ENCODE measurements at places on chromosomes 11 and 22.

DNA sequence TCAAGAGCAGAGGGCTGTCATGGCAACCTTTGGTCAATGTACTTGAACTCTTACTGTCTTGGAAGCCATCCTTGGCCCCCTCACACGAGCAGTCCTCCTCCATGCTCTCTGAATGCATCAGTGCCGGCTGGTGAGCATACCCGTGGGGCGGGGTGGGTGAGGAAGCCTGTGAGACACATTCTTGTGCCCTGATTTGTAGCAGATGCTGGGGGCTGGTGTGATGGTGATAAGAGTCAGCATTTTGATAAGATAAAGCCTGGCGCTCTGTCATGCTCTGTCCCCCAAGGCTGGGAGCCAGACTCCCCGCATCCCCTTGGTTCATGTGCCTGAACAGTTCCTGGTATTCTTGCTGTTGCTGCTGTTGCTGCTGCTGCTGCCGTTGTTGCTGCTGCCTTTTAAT is 20.5 kb upstream of the APOA1 start:
- no peak for DNase-seq

GRCh38 chr11:74204701-74205100 is 33.6 kb downstream of the PPME1 start:
- no peak for DNase-seq

DNA sequence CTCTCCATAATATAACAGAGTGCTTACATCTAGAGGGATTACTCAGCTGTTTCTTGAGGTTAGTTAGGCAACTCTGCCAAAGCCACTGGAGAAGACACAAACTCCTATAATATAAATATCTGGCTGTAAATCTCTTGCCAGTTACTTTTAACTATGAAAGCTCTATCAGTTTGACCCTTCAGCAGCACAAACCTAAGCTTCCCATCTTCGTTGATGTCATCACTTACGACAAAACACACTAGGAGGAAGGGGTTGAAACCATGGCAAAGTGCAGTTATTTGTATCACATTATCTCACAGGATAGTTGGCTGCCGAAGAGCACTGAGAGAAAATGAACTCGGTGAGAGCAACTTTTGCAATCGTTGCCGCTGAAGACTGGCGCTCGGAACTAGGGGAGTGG is 922.1 kb downstream of the OPCML start:
- DNase-seq, result no peak

DNA sequence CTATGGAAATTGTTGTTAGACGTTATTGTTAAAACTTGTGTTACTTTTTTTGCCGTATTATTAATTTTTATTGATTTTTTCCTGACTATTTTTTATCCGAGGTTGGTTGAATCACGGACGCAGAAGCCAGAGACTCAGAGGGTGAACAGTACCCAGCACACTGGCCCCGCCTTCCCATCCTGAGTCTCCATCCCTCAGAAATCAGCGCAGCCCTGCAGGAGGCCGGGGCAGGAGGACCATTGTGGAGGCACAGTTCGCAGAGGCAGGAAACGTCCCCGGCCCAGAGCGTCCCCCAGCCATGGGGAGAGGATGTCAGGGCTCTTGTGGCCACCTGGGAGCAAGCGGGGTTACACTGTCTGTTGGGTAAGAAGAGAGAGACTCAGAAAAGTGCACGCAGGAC is 843.0 kb downstream of the BRD1 start:
- no peak for DNase-seq

GRCh38 chr22:37331856-37332536 is 49.7 kb downstream of the CYTH4 start:
- DNase-seq, result no peak

GRCh38 chr11:64855596-64856304 is 11.3 kb upstream of the CDC42BPG start:
- no peak for DNase-seq

DNA sequence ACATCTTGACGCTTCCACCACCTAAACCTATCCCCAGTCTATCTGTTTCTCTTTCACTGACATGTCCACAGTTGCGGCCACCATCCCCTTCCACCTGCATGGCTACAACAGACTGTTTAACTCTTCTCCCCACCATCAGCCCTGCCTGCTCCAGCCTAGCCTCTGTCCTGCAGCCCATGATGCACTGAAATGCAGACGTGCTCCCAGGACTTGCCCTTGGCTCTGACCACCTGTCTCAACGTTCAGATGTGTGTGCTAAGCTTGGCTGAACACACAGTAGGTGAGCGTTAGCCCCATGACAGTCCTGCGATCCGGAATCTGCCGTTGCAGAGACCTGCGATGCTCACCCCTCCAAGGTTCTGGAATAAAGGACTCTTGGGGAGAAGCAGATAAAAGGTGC is 22.7 kb downstream of the CBX7 start:
- DNase-seq, result no peak

DNA sequence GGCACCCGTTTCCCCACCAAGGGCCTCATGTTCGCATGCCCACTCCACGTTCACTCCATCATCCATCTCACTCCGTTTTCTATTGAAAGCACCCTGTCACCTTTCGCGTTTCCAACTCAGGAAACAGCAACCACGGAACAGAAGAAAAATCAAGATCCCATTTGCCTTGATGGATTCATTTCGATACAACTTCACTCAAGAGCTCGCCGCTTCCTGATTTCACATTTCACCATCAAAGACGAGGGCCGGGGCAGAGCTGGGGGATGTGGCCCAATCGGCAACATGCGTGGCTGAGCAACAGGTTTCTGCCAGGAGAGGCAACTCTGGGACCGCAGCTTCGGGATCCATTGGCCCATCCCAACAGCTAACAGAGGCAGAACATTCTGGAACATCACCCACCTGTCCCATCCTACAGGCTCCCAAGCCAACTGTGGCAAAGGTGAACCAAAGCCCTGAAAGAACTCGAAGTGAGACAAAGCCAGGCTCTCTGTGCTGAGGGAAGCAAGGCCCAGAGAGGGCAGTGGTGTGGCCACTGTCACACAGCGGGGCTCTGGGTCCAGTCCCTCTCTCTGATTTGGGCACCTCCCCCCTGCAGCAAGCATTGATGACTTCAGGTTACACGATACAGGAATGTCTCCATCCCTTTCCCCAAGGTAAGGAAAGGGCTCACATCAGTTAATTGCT is 36.2 kb upstream of the CD5 start:
- DNase-seq, result peak; percentile 75

GRCh38 chr11:110903830-110904229 is 191.6 kb upstream of the ARHGAP20 start:
- DNase-seq, result no peak

DNA sequence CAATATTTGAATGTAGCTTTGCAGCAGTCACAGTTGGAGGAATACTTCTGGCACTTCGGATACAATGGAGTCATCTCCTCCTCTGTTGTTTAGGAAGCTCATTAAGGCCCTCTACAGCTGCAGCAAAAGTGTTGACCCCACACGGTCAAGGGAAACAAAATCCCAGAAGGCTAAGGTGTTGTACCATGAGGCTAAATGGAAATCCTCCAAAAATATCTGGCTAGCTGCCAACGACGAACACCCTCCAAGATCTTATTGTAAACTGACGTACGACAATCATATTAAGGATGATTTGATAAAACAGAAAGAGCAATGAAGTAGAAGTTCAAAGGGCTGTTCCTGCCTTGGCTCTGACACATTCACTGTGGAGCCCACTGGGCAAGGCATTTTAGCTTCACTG is 4.0 kb downstream of the POGLUT3 start:
- no peak for DNase-seq

- DNase-seq, result no peak
Measured at GRCh38 chr22:20296598-20296997, 23.3 kb downstream of the DGCR6L start.

DNA sequence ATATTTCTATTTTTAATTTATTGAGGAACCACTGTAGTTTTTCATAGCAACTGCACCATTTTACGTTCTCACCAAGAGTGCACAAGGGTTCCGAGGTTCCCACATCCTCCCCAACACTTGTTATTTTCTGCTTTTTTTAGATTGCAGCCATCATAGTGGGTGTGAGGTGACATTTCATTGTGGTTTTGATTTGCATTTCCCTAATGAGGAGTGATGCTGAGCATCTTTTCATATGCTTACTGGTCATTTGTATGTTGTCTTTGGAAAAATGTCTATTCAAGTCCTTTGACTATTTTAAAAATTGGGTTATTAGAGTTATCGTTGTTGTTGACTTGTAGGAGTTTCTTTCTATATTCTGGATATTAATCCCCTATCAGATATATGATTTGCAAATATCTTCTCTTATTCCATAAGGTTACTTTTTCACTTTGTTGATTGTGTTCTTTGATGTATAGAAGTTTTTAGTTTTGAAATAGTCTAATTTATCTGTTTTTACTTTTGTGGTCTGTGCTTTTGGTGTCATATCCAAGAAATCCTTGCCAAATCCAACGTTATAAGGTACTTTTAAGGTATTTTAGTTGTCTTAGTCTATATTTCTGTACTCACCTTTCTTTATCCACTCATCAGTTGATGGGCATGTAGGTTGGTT is 9.0 kb downstream of the NEAT1 start:
- DNase-seq, result no peak

DNA sequence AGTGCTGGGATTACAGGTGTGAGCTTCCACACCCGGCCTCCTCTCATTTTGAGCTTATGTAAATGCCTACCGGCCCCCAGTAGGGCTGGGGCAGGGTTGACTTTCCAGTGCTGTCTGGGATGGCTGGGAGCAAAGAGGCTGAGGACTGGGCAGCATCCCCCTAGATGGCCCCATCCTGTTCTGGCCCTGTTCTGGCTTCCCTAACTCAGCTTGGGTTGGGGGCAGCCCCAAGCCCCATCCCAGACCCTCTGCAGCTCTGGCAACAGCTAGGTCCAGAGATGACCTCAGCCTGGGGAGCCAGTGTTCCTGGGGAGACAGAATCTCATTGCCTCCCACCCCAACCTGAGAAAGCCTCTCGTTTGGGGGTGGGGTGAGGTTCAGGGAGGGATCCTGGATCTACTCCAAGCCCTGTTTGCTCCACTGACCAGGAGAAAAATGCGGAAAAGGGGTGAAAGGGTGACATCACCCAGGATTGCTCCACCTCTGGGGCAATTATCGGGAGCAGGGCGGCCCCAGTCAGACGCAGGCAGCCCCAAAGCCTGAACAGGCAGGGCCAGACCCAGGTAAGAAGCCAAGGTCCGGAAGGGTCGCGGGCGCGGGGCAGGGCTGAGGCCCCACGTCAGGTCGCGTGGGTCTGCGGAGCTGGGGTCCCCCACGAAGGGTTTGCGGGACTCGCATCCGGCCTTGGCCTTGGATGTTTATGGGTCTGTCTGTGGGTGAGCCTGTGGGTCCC is at the start of gene PNPLA2:
PNPLA2 (plus strand) TSS at position 519 of the 733 bp plus-strand sequence. CDS start 805 bp downstream, outside the sequence.
- no peak for DNase-seq

DNA sequence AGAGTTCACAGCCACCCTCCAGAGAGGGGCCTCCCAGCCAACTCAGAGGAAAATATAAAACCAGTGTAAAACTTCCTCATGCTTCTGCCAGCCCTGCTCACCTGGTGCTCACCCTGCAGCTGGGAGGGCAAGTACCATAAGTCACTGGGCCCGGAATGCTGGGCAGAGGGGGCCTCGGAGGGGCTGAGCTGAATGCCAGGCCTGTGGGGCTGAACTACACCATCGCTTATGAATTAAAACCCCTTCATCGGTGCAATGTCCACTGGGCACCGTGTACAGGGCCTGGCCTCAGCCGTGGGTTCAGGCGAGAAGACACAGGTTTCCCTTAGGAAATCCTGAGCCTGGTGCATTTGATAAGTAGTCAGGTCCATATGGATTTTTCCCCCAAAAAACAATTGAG is 828.6 kb downstream of the TBC1D22A start:
- DNase-seq, result no peak

DNA sequence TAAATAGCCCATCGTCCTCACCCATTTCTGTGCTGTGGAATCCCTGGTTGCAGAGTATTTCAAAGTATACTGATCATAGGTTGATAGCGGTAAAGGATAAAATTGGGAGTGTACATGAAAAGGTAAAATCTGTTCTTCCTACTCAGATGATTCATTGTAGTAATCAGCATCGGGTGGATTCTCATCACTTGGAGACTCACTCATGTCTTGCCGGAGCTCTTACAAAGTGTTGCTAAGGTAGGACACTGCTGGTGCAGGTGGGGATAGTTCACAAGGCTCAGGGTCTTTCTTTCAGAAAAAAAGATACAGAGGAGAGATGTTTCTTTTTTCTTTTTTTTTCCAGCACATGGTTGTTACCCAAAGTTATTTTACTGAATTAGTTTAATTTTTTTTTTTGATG is 84.8 kb downstream of the MTNR1B start:
- no peak for DNase-seq

DNA sequence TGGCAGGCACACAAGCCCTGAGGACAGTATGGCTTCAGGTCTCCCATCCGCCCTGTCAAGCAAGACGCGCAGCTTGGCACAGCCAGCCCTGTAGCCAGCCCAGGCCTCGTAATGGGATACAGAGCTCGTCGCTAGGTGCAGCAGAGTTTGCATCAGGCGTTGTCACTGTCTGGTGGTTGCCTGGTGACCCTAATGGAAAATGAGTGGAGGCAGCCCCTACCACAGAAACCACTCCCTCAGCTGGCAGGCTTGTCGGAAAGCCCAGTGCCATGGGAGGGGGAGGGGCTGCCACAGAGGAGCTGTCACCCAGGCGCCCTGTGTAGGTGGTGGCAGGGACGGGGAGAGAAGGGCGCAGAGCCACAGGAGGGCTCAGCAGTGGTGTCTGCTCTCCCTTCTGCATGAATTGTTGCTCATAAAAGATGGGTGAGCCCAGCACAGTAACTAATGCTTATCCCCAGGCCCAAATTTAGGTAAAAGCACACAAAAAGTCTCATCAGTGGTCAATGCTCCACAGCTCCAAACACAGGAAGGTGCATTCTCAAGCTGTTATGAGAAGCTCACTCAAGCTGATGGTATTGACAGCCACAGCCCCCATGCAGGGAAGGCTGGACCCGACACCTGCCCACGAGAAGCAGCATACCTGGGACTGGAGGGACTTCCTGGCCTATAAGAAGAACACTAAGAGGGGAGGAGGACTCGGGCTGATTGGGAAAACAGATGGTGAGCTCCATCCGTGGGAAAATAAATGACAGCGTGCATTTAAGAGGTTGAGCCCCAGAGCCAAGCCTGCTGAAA is 164.6 kb downstream of the ETS1 start:
- peak; percentile 94 for DNase-seq

GRCh38 chr11:28092786-28093185 is 15.2 kb downstream of the KIF18A start:
- no peak for DNase-seq

- DNase-seq, result no peak
Measured at GRCh38 chr11:59436169-59436568, at the start of gene OR5A1. Gene OR5A1, plus strand, starts transcription at chr11:59436469. Its CDS starts 6,700 bp downstream, at chr11:59443169.

DNA sequence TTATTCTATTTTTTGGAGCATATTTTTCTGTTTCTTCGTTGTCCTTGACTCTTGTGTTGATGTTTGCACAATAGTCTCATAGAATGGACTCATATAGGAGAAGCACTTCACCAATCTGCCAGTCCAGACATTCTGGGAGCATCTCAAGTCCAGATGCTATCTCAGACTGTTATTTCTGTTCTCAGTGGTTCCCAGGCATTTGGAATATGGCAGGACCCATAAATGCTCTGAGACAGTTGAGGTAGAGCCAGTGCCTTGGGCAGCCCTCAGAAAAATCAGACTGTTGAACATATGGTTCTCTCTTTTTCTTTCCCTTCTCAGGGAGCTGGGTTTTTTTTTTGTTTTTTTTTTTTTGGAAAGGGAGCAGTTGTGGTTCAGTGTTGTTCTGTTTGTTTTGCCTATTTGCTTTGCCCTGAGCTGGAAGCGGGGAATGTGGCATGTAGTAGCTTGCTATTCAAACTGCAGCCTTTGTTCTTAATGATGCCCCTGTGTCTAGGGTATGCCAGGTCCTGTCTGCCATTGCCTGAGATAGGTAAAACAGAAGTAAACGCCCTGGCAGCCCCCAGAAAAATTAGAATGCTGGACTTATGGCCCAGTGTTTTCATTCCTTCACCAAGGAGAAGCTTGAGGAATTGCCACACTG is 3.7 kb upstream of the MS4A2 start:
- no peak for DNase-seq

- DNase-seq, result no peak
Measured at GRCh38 chr11:36312611-36313472, 16.8 kb downstream of the PRR5L start.

GRCh38 chr11:16153951-16154350 is 202.4 kb downstream of the SOX6 start:
- no peak for DNase-seq
